ENCODE measurements at places on chromosomes 3 and 15.

- no peak for DNase-seq
Measured at GRCh38 chr3:14861031-14861430, 42.3 kb downstream of the FGD5 start.

- no peak for DNase-seq
Measured at GRCh38 chr3:74331711-74332110, 282.7 kb downstream of the CNTN3 start.

- DNase-seq: no peak
Measured at GRCh38 chr15:33746203-33746602, 222.1 kb upstream of the CHRM5 start.

- no peak for DNase-seq
Measured at GRCh38 chr3:181454451-181455027, 257.2 kb upstream of the SOX2 start.

- DNase-seq: no peak
Measured at GRCh38 chr3:77247061-77247460, 207.2 kb downstream of the ROBO2 start.

- no peak for DNase-seq
Measured at GRCh38 chr3:31873254-31873820, 107.7 kb downstream of the OSBPL10 start.
